ENCODE measurements at places on chromosomes 16 and 17. TPM values are rescaled to one million over a fixed set of nuclear protein-coding genes. Genes with fewer than 3 reads are reported as not detected.

Gene SLC52A1
- 0.12 TPM for total RNA-seq

Gene CA5A
- not detected for total RNA-seq

Gene ZSCAN10
- total RNA-seq, result 0.26 TPM

Gene IKZF3
- 106 TPM for total RNA-seq

DNA sequence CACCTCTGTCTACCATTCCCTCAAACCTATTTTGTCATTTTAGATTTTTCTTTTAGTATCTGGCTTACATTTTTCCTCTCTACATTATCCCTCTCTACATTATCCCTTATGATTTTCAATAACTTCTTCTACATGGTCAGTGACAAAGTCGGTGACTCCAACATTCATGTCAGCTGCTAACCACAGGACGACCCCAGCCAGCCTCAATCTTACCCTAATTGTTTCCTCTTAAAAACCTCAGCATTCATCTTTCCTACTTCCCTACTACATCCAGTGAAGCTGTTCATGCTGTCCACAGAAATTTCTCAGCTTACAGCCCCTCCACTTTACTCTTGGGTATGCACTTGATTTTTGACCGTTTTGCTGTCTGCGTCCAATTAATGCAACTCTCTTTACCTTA is 8.3 kb downstream of the MYH10 start:
- no peak for DNase-seq

- no peak for DNase-seq
Measured at GRCh38 chr16:89118361-89119165, 24.9 kb downstream of the ACSF3 start.

GRCh38 chr17:58326609-58327362 is 1.8 kb downstream of the TSPOAP1 start:
- DNase-seq, result no peak

DNA sequence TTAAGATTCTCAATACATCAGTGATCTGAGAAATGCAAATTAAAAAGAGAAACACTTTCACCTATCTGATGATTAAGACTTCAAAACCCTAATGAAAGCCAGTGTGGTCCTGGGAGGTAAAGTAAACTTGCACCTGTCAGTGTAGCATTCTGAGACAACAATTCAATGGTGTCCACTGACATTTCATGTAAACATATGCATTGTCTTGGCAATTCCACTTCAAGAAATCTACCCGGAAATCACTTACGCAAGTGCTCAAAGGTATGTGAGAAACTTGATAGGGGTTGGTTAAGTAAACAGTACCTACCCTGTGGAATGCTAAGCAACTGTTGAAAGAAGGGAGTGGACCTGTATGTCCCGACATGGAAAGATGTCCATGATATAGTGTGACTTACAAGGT is 2.1 kb downstream of the ST6GALNAC1 start:
- DNase-seq, result no peak

DNA sequence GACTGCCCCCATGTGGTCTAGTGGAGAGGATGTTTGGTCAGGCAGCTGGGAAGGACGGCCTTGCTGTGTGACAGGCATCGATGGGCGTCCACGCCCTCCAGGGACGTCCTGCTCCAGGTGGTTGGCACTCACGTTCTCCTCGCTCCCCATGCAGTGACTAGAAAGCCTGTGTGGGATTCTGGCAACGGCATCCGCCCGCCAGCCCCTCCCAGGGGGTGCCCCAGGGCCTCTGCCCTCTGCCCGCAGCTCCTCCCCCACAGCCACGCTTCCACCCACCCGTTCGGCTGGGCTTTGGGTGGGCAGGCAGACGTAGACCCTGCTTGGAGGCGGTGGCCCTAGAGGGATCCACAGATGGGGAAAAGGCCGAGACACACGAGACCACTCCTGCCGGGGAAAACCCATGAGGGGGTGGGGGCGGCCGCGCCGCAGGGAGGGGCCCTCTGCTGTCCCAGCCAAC is 4.7 kb upstream of the IL17C start:
- peak; percentile 48 for DNase-seq

DNA sequence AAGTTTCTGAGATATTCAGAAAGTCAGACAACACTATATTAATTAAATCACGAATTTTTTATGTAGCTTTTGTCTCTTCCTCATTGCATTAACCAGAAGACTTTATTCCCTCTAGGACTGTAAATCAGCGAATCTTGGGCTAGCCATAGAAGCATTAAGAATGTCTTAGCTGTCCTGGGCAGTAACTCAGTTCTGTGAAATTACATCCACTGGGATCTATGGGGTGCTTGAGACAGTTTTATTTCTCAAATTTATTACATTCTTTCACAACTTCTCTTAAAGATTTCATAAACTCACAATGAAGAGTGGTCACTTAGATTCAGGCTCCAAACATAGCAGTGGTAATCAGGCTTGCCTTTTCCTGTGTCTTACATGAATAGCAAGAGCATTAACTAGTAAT is 1153.4 kb downstream of the CDH8 start:
- DNase-seq, result no peak

- DNase-seq, result no peak
Measured at GRCh38 chr16:17382949-17383863, 87.6 kb downstream of the XYLT1 start.

DNA sequence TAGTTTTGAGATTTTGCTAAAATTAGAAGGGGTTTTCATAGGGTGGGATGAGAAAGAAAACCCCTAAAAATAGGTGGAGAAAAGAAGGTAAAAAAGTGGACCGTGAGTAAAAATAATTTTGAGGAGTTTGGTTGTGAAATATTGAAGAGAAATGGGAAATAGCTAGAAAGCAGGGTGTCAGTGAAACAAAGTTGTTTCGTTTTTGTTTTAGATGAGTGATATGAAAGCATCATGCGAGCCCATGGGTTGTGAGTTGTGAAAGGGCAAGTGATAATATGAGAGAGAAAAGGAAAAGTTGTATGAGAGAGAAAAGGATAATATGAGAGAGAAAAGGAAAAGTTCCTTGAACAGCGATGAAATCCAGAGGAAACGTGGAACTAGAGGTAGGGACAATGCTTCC is 7.3 kb upstream of the SMIM36 start:
- no peak for DNase-seq

- DNase-seq, result no peak
Measured at GRCh38 chr16:9151597-9151996, 60.2 kb downstream of the HAPSTR1 start.

All from T-helper 17 cell (primary cell).